ENCODE measurements at places on chromosomes 1 and 21.
A peak's percentile ranks its signal among the peaks of the same experiment; 100 is the strongest.

DNA sequence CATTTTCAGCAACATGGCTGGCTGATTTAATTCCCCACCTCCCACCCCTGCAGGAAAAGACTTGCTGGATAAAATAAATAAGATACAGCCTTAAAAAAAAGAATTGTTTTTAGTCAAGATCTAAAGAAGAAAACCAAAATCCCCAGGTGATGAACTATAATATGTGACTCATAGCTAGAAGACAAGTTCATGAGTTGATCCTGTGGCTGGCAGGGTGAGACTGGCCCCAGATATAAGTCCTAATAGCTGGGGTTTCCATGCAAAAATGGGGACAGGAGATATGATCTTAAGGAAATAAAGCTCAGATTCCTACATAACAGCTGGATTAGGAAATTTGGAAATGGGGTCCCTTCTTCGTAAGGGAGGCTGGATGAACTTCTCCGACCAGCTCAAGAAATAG lies 21.9 kb upstream of the RGSL1 start:
- no peak for DNase-seq

DNA sequence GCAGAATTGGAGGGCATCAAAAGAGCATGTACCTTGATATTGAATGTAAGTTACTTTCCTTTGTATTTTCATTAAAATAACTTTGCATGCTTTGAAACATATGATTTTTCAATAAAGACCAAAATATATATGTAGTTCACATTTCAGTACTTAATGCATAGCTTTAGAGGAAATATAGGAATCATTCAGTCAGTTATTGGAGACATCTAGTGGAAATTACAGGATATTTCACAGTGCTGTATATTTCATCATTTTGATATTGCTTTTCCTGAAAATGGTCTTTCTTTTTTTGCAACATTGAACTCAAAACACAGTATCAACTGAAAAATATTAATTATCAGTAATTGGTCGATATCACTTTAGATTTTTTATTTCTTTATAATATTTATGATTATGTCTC lies 375.8 kb downstream of the NCAM2 start:
- no peak for DNase-seq

DNA sequence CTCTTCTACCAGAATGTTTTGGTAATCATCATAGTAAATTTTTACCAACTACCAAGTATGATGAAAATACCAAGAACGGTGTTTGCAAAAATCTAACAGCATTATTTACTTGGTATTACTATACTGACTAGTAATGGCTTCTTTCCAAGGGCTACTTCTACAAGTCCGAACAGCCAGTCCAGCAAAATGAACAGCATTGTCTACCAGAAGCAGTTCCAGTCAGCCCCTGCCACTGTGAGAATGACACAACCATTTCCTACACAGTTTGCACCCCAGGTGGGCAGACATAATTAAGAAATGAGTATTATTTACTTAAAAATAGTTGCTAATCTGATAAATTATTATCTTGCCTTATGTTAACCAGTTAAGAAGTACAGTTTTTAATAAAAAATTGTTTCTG lies 33.8 kb upstream of the MYOCOS start:
- DNase-seq, result no peak

- DNase-seq, result peak; percentile 13
Measured at GRCh38 chr1:198575798-198576641, 35.5 kb upstream of the ATP6V1G3 start.

DNA sequence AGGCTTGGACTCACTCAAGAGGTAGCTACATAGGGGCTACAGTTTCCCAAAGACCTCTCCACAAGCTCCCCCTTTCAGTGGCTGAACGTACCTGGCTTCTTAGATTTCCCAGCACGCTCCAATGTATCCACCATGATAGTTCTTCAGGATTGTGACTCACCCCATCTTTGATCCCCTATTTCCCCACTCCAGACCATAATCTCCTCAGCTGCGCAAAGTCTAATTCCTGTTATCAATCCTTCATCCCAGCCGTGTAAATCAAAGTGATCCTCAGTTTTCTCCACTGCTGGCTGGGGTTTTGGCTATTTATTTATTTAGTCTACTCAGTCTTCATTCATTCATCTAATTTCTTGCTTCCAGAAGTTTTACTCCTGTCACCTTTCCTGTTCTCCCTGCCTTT lies 13.1 kb upstream of the CTPS1 start:
- DNase-seq, result no peak

DNA sequence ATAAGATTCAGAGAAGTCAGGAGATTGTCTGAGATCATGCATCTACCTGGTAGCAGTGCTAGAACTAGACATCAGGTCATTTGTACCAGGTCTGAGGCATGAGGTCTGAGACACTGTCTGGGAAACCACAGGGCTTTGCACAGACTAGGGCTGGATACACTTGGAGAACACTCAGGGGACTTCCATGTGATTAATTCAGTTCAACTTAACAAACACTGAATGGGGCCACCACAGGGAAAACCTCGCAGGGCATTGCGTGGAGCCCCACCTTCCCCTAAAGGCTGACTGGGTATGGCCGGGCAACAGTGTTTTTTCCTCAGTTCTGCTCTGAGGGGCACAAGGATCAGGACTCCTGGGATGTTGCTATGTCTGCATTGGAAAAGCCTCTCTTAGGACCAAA lies 86.5 kb upstream of the WARS2 start:
- no peak for DNase-seq

- peak; percentile 45 for DNase-seq
Measured at GRCh38 chr1:235307158-235308124, 20.5 kb downstream of the ARID4B start.

DNA sequence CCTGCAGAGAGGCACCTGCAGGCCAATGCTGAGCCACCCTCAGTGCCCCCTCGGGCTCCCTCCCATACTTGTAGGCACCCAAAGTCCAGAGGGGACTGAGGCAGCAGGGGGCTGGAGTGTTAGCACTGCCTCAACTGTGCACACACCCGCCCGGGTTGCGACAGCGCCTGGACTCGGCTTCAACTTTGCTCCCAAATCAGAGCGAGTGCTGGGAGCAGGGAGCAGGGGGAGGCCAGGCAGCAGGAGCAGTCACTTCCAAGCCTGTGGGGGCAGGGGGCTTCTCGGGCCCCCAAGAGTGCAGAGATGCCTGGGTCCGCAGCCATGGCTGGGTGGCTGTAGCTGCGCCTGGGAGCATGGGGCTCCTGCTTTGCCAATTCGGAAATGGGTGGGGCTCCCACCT lies 79.5 kb downstream of the DISP1 start:
- no peak for DNase-seq

- no peak for DNase-seq
Measured at GRCh38 chr1:201060586-201060985, 37.1 kb upstream of the KIF21B start.

- DNase-seq, result peak; percentile 10
Measured at GRCh38 chr1:172005856-172006255, 164.6 kb downstream of the DNM3 start.

GRCh38 chr1:55231745-55232144 lies 16.6 kb upstream of the USP24 start:
- no peak for DNase-seq

DNA sequence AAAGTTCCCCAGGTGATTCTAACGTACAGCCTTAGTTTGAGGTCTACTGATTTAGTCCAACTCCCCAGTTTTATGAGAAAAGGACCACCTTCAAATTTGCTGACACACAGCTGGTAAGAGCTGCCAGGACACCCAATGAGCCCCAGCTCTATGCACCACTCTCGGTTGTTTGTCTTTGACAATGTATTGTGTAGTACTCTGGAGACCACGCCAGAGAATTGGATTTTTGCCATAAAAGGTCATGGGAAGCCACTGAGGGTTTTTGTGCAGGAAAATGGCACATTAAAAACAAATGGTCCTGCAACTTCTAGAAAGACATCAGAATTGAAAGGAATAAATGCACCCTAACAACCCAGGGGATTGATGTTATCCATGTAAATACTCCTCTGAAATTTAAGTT lies 7.1 kb upstream of the IER5 start:
- DNase-seq, result no peak

DNA sequence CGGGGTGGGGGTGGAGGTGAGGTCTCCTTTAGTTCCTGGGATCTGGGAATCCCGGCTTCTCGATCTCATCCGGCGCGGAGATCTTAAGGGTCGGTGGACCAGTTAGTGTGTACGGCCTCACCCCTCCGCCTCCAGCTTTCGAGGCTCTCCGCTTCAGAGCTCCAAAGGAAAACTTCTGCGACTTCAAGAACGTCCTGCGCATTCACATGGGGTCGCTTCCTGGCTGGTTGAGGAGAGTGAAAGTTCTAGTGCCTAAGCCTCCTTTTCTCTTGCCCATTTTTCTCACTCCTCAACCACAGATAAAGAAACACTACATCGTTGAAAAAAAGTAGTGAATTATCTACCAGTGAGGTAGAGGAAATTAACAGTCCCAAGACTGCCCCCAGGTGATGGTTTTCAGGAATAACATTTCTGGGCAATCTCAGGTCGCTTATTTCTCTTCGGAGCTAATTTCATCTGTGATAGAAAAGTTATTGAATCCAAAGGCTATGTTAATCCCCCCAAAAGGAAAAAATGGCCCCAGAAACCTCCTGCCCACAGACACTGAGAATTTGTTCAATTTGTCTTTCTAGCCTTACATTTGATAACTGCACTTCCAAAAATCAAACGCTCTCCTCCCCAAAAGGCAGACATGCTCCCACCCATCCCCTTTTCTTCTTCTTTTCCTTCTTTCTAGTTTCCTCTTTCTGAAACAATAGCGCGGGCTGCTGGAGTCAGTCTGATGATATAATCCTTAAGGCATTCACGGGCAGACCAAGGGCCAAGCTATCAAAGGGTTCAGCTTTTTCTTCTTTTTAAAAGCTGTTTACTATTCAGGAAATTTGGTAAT lies 20.6 kb upstream of the TBX15 start:
- DNase-seq, result peak; percentile 77

GRCh38 chr1:68453060-68453670 lies 3.4 kb upstream of the RPE65 start:
- no peak for DNase-seq

Measured in LHCN-M2 (cell line).